ENCODE measurements at places on chromosomes 3 and 15.
A peak's percentile ranks its signal among the peaks of the same experiment; 100 is the strongest.

GRCh38 chr3:160953686-160954085 is 151.5 kb downstream of the B3GALNT1 start:
- no peak for DNase-seq

DNA sequence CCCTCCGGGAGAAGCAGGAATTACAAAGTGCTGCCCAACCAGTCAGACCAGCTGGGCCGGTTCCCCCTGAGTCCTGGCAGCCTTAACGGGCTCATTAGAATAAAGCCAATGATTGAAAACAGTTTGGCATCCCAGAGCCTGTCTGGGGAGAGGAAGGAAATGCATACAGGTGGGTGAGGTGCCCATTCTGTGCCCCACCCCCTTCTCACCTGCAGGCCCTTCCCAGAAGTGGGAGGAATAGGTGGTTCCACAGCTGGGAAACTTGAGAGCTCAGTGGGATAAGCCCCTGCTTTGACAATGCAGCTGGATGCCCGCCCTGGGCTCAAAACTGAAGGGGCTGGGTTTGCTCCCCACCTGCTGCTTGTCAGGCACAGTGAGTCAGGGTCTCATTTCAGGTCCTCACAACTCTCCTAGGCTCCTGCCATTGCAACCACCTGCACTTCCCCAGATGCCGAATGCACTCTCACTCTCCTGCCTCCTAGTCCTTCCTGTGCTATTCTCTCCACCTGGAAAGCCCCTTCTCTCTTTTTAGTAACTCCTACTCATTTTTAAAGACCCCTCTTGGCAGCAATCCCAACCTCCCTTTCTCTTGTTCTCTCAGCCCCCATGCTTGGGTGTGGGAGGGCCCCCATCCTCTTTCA is 5.5 kb upstream of the BUB1B start:
- no peak for DNase-seq

DNA sequence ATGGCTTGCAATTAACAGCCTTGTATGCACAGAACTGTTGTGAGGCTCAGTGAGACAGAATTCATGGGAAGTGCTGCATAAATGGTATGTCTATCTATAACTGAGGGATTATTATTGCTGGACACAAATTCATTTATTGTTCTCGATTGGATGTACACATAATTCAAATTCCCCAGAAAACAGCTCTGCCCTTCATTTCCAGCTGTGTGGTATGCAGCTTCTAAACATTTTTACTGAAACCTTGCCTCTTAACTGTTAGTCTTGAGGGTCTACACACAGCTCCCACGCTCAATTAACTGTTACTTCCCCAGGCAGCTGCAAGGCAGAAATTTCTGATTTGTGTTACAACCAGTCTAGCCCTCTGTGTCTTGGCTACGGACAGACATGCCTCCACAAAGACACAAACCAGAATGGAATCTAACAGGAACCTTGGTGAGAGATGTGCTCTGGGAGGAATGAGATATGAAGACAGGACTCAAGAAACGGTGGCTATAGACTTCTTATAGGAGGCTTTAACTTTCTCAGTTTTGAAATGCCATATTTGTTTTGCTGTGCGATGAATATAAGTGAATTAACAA is 139.7 kb upstream of the TBL1XR1 start:
- no peak for DNase-seq

DNA sequence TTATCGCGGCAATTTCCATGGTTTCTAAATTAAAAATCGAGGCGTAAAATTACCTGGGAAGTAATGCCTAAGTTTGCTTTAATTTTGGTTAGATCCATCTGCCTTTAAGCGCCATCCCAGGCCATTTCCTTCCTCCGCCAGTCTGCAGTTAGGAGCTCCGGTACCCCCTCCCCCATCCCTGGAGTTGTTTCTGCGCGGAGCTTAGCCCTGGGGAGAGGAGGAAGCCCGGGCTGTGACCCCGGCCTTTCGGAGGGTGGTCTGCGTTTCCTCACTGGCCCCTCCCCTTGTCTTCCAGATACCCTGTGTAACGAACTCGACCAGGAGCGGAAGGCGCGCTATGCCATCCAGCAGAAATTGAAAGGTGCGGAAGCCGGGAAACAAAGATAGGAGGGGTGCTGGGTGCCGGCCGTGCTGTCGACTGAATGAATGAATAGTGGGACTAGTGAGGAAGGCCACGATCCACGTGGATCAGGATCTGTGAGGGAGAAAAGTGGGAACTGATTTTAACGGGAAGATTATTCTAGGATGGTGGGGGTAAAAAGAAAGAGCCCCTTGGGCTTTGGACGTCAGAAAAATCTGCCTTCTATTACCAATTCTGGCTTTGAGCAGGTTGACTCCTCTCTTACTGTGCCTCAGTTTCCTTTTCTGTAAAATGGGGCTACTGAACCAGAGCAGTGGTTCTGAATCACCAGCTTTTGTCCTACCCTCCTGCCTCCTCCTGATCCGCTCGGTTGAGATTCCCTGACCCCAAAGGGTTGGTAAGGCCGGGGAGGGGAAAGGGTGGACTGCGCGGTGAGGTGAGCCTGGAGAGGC is 6.7 kb downstream of the RNU6-1 start:
- DNase-seq = no peak

DNA sequence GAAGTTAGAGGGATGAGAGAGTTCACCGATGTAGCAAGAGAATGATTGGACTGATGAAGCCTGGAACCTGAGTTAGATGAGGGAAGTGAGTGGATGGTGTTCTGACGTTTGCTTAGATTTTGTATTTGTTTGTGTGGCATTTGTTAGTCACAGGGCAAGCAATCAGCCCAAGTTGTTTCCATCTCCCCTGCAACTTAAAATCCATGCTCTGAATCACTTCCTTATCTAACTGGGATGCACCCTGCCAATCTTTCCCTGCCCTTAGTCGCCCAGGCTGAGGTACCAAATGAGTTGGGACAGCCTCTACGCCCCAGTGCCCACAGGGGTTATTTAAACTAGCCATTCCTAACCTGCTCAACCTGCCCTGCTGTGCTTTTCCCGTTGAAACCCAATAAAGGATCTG is 12.6 kb downstream of the PAQR5 start:
- DNase-seq = no peak

DNA sequence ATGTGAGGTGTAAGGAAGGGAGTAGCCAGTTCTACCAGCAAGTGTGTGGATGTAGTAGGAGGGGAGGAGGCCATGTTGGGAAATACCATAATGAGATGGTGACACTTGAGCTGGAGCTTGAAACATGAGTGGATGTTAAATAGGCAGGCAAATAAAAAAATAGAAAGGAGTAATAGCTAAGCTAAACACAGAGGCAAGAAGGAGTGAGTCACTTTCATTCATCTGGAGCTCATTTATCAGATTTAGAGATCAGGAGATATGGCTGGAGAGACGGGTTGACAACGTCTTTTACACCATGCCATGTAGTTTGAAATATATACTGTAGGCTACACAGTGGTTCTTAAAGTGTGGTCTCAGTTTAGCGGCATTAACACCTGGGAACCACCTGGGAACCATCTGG is 390.5 kb downstream of the DIPK2A start:
- no peak for DNase-seq

DNA sequence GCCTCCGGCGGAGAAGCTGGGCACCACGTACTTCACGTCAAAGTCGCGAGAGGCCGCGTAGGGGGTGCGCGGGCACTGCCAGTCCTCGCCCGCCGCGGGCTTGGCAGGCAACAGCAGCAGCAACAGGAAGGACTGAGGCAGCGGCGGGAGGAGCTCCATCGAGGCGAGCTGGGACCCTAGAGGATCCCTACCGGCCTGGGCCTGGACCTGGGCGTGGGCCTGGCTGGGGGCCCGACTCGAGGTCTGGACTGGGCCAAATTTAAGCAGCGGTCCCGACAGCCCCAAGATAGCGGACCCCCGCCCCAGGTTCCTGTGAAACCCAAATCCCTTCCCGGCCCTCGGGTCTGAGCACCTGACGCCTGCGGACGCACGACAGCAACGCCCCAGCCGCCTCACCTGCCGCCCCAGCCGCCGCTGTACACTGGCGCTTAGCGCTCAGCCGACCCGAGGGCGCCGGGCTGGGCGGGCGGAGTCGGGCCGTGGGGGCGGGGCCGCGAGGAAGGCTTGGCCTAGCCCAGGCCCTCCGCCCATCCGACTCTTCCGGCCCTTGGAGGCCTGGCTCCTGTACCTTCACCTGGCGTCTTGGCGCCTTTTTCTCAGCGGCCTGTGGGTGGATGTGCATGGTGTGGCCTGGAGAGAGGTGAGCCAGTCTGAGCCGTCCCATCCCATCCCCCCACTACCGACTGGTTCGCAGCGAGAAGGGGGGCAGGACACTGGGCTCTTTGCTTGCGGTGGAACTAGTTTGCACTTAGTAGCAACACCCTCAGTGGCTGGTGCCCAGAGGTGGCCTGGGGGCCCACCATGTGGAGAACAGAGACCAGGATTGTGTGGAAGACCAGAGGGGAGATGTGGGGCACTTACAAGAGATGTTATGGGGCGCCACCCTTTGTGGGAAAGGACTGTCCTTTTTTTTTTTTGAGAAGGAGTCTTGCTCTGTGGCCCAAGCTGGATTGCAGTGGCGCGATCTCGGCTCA is at the start of gene MST1R:
Gene MST1R (minus strand): TSS at position 423 of the 974 bp plus-strand sequence. CDS start 264 bp downstream, at position 159.
- DNase-seq = peak; percentile 80

DNA sequence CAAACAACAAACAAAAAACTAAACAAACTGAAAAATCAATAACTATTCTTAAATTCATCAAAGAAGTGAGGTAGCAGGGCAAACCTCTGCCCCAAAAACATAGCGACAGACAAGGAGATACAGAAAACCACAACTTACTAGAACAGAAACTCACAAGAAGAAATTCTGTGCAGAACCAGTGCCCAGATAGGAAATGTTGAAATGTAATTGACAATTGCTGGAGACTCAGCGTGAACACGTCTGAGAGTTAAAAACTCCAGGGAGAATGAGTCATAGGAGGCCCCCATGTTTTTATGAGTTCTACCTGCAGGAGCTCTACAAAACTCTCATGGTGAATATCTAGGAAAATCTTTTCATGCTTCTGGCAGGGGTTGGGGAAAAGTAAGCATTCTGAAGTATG is 95.5 kb upstream of the SETMAR start:
- no peak for DNase-seq

GRCh38 chr3:149554826-149555225 is 80.3 kb downstream of the TM4SF4 start:
- DNase-seq = no peak

DNA sequence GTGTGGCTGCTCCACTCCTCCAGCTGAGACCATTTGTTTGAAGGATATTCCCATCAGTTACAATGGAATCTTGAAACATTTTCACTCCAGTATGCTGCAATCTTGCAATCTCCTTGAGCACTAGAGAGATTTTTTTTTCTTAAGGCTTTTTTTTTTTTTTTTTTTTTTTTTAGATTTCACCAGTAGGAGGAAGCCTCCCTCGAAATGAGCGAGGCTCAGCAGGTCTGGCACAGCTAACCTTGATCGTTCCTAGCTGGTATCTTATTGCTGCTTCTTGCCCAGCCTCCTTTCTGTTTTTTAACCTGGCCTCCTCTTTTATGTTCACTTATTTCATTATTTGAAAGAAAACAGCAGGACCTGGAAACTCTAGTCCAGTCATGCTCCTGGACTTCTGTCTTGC is 48.1 kb downstream of the RAP2B start:
- DNase-seq = no peak

DNA sequence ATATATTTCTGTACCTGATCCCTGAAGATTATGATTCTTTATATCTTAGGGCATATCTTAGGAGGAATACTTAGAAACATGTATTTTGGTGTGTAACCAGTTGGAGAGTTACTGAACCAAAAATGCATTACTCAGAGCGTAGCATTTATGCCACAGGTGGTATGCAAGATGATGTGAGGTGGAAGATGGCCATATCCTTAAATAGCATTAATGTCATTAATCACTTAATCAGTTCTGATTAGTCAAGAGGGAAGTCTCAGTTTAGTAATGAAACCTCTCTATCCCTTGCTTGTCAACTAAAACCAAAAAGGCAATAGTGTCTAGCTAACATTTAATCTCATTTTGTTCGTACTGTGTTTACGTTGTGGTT is 130.5 kb upstream of the PHLDB2 start:
- no peak for DNase-seq

DNA sequence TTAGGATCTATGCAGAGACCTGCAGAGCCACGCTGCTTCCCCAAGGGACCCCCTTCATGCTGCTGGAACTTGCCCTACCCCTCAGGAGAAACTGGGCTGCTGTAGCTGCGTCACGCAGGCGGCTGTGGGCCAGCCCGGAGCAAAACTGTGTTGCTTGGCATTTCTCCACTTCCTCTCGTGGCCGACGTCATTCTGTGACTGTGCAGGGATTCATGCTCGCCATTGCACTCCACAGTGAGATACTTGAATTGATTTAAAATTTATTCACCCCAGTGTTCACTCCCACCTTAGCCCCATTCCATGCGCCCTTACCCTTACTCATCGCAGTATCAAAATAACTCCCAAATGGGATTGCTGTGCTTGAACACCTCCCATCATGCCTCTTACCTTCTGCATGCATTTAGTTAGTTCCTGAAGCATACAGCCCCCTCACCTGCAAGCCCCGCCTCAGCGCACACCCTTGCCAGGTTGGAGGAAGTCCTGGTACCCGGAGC is 45.7 kb downstream of the TMEM44 start:
- DNase-seq = peak; percentile 56

DNA sequence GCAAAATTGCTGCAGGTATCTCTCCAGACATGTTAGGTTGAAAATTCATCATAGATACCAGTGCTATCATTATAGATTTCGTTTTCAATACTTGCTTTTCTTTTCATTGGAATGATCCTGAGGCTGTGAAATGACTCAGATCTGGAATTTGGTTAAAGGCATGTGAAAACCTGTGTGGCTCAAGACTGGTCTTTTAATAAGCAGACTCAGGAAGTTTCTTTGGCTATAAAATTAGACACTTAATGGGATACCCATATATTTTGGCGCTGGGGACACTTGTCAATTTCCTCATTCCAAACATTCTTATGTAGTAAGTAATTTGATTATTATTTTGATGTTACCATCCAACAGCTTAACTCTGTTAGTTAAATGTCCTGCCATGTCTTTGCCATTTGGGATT is 1041.1 kb upstream of the GBE1 start:
- no peak for DNase-seq

- no peak for DNase-seq
Observed at GRCh38 chr3:62962714-62963113, 87.5 kb upstream of the CADPS start.

- DNase-seq = no peak
Observed at GRCh38 chr3:5160321-5160720, 27.2 kb upstream of the EDEM1 start.

DNA sequence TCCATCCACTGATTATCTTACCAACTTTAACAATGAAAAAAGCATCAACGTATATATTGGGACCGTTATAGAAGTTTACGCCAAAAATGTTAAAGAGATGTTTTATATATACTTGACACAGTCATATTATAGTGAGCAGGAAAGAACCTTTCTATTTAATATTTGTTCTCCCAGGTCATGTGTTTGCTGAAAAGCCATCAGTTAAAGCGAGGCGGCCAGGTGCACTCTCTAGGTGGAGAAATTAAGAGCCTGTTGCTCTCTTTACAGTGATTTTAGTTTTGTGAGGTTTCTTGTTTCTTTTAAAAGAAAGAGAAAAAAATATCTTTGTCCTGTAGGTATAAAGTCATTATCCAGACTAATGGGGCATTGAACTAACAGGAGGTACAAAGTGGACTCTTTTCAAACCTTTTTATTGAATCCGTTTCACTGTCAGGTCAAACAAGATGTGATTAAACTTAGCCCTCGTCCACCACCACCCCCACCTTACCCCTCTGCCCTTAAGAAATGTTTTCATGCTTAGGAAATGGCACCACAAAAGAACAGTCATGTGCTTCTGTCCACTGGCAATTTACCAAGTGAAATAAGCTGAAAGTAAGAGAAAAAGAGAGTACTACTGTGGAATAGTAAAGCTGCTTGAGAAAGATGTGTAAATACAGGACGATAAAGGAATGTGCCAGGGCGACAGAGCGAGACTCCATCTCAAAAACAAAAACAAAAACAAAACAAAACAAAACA is 279.9 kb downstream of the PTPRG start:
- no peak for DNase-seq

All from heart left ventricle (tissue), 16 donors.